Cardiac fibroblast (primary cell): ENCODE measurements at places on chromosomes 3 and 15.
A peak's percentile ranks its signal among the peaks of the same experiment; 100 is the strongest.

DNA sequence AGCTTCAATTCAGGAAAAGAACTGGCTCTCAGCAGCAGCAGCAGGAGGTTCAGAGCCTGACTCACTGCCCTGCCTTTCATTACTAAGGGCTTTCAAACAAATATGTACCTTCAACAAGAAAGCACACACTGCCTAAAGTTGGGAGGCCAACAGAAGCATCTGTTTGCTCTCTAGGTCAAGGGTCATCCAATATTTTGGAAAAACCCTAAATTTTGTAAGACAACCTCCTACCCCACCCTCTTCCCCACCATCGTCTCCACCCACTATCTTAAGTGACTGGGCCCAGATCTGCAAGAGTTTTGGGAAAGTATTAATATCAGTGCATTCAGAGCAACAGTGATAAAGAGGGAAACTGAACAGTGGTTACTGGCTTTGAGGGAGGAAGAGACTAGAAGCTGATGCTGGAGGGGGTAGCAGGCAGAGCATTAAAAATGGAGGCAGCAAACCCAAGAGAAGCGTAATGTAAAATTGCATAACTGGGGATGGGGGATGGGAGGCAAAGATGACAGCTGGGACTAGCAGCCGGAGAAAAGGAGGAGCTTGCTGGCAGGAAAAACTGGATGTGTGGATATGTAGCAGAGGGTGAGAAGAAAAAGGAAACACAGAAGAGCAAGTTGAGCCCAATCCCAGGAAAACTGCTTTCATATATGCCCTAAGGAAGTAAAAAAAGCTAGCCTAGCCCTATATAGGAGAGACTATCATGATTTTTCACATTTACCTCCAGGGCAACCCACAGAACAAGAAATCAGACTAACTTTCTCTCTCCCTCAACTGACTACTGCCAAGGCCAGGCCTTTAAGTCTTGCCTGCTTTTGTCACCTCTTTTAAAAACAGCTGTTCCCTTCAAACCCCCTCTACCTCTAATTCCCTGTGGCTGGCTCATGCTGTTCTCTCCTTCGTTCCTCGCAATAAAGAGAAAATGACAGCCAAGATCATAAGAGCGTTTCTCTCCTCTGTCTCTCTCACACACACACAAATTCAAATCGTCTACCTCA lies 31.4 kb downstream of the NPTN start:
- DNase-seq = peak; percentile 76

DNA sequence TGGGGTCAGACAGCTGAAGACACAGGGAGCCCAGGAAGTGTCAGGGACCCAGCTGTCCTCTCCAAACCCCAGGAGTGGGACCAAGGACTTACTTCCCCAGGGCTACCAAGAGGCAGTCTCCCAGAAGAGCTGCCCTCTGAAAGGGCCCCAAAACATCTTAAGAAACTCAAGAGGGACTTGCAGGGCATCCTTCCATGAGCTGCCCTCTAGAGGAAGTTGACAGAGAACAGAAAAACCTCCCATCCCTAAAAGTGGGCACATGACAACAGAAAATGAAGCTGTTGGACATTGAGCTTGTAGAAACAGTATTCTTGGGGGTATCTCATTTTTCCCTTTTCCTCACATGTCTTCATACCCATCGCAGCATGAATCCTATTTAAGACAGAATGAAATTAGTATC lies 58.9 kb downstream of the MECOM start:
- DNase-seq = peak; percentile 42

- no peak for DNase-seq
Measured at GRCh38 chr3:52077925-52078324, 21.6 kb upstream of the DUSP7 start.

DNA sequence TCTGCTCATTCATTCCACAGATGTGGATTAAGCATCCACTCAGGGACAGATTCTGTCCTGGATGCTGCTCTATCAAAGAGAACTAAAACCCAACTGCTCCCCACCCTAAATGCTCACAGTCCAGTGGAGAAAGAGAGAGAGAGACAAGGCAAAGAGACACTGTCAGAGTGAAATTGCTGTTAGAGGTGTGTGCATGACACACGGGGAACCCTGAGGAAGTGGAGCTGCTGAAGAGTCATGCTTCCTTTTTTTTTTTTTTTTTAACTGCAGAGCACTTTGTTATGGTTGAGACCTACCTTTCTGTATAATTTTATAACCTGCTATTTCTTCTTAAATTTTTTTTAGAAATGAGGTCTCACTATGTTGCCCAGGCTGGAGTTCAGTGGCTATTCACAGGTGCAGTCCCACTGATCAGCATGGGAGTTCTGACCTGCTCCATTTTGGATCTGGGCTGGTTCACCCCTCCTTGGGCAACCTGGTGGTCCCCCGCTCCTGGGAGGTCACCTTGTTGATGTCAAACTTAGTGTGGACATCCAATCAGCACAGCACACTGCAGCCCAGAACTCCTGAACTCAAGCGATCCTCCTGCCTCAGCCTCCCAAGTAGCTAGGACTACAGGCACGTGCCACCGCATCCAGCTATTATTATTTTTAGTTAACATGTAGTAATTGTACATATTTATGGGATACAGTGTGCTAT lies 18.2 kb upstream of the PSTPIP1 start:
- DNase-seq = peak; percentile 9

DNA sequence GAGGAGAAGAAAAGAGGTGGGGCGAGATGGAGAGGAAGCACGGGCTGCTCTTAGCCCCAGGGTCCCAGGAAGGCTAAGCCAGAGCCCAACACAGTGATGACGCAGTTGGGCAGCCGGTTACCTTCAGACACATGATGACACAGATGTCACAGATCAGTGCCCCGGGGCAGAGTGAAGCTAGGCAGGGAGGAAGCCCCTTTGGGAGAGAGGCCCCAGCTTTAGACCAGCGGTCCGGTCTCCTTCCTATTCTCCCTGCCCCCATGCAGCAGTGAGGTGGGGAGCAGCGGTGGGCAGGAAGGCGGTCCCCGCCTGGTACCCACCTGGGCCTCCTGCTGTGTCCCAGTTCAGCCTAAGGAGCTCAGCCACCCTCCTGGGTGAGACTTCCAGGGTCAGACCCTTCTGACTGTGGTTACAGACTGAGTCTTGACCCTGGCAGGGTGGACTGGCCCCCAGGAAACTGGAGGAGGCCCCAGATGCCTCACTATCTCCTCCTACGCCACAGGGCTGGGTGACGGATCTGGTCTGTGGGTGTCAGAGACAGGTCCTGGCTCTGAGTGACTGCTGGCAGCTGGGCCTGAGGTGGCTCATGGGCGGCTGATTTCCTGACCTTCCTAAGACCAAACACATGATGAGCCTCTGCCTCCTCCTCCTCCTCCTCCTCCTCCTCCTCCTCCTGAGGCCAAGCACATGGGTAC lies 38.8 kb upstream of the LINGO1 start:
- no peak for DNase-seq

- no peak for DNase-seq
Measured at GRCh38 chr3:155007729-155008128, 72.4 kb upstream of the MME start.

- no peak for DNase-seq
Measured at GRCh38 chr15:48221885-48222284, 15.8 kb downstream of the SLC12A1 start.

DNA sequence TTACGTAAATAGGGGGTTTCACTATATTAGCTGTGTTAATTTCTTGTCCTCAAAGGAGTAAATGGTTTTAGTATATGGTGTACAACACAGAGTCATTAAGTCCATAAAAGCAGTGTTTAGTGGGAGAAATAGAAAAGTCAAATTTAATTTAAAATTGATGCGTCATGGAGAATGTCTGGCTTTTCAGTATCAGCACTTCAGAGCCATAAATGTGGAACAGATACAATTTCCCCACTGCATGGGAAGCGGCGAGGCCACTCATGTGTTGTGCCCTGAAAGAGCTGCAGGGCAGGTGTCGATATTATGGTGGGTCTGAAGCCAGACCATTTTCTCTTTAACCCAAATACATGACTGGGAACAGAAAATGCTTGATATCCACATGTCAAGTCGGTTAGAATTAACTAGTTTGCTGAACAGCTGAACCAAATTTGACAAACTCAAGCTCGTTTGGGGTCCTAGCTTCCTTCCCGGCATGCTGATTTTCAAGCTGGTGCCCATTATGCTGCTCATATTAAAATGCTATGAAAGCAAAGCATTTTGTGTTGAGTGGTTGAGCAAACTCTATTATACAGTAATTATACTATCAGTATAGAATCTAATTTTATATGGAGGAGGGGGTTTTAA lies 364.6 kb upstream of the TBL1XR1 start:
- DNase-seq = no peak

GRCh38 chr15:61798631-61799030 lies 261.6 kb downstream of the VPS13C start:
- DNase-seq = no peak

- DNase-seq = no peak
Measured at GRCh38 chr3:71269906-71270305, 313.6 kb downstream of the FOXP1 start.

- no peak for DNase-seq
Measured at GRCh38 chr3:48962939-48963338, 27.1 kb upstream of the P4HTM start.

- no peak for DNase-seq
Measured at GRCh38 chr3:88985491-88985890, 121.9 kb upstream of the EPHA3 start.

DNA sequence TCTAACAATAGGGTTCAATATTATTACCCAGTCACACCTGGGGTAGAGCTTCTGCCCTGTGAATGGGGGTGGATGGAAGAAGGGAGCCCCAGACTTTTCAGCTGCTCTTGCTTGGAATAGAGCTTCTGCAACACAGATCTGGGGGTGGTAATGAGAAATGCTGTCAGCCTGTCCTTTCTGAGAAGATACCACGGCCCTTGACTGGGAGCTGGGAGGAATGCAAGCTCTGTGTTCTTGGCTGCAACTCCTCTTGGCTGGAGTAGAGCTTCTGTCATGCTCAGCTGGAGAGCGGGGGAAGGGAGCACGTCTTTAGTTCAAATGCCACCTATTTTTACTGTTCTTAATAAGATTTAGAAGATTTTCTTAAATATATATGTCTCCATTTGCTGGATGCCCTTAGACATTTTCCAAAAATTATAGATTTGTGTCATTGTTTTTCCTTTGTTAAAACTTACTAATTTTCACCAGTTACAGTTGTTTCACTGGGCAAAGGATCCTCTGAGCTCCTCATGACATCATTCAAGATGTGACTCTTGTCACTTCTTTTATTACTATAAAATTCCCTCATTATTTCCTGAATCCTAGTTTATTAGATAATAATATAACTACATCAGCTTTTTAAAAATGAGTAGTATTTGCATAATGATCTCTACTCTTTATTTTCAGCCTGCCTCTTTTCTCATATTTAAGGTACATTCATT lies 180.0 kb upstream of the TGFBR2 start:
- DNase-seq = peak; percentile 92

DNA sequence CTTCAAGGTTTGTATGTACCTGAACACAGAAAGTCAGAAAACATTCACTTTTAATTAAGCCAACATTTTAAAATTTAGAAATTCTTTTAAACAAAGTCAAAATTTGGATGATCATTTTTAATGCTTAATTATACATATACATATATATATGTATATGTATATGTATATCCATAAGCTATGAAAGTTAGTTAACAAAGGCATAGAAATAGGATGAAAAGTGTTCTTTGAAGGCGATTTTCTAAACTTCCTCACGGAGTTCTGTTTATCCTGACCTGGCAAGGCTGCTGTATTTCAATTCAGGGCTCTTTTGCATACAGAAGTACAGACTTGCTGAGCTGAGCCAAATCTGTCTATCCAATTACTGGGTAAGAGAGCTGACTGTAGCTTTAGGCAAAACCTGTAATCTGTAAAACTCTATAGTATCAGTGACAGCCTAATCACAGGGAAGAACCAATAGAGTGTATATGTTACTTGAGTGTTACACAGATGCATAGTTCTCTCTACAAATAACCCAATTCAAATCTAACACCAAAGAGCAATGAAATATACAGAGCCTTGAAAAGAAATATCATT lies 32.1 kb upstream of the THRB start:
- DNase-seq = no peak

DNA sequence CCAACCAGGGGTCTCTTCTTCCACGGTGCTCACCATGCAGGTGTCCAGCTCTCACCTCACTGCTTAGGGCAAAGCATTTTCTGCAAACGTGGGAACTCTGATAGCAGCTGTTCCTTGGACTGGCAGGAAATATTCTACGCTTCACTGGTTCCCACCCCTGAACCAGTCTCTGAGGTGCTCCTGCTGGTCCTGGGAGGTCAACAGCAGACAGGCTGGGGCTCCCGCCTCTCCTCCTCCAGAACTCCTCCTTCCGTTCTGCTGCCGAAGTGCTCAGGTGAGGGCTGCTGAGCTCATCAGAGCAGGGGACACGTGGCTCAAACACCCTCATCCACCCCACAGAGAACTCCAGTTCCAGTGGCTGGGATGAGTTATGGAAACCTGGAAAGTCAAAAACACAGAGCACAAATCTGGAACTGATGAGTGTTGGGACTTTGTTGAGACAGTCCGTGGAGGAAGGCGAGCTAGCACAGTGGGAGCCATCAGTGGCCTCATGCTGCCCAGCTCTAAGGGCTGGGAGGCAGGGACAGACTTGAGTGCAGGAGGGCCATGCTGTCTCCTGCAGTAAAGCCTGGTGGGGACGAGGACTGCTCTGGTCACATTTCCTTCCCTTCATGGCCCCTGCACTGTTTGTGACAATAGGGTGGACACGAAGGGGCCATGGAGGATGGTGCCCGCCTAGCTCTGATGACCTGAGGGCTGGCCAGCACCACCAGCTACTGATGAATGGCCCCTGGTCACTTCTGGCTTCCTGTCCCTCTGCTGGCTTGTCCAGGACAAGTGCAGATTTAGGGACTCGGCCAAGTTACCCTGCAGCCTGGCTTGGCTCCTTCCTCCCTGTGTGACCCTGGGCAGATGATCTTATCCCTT lies 137.8 kb downstream of the KLF13 start:
- DNase-seq = no peak

- peak; percentile 46 for DNase-seq
Measured at GRCh38 chr3:106068381-106068780, 199.6 kb upstream of the CBLB start.

DNA sequence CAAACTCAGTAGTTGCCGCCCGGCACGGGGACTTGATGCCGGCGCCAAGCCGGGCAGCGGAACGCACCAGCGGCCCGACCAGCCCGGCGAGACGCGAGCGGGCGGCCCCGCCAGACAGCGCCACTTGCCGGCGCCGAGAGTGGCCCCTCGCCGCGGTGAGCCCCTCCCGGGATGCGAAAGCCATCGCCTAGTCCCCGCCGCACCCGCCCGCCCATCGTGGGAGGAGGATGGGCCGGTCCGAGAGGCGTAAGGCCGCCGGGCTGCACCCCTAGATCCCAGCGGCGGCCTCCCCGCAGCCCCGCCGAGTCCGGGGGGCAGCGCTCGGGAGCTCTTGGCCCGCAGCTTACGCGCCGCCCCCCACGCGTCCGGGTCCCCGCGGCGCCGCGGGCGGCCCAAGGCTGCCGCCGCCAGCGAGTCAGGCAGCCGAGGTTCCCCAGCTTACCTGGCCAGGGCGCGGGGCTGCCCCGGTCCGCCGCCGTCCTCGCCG lies 609 bp downstream of the GOLGA8A start:
- peak; percentile 27 for DNase-seq

DNA sequence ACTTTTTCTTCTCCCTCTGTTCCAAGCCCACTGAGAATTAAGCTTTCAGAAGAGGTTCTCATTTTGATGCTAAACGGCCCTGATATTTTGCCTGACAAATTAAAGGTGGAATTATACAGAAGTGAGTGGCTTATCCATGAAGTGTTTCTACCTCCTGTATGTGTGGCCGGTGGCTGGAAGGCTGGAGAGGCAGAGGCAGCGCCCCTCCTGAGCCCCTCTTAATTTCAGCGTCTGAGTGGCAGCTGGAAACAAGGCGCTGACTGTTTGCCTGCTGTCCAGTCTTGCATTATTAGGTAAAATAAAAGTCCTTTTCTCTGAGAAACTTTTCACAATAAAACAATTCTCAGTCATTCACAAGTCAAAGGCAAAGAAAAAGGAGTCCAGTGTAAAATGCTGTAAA lies 685.7 kb downstream of the MCTP2 start:
- no peak for DNase-seq
